ENCODE measurements at places on chromosomes 5 and 9. TPM values are rescaled to one million over a fixed set of nuclear protein-coding genes. Genes with fewer than 3 reads are reported as not detected.

The NIPBL gene
- 68.9 TPM for total RNA-seq

The PCYOX1L gene
- 36.3 TPM for total RNA-seq

- no peak for DNase-seq
These were observed 68.3 kb downstream of the TARS1 start for GRCh38 chr5:33509036-33509435.

The LCNL1 gene
- total RNA-seq, result 0.13 TPM

- DNase-seq, result no peak
These were observed 4.1 kb downstream of the FIBCD1 start for GRCh38 chr9:130934702-130935647.

DNA sequence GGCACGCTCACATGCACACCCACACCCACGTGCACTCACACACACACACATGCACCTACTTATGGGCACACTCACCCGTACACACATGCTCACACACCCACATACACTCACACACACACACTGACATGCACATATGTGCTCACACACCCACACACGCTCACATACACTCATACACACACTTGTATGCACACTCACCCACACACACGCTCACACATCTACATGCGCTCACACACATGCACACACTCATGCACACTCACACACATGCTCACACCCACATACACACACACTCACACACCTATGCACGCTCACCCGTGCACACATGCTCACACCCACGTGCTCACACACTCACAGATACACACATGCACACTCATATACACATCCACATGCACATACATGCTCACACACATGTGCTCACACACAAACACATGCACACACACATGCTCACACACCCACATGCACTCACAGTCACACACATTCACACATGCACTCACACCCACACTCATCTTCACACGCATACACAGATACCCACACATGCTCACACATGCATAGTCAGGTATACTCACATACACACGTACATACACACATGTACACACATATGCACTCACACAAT lies 138.3 kb downstream of the OLFM1 start:
- no peak for DNase-seq

The PCDHA8 gene
- not detected for total RNA-seq

- no peak for DNase-seq
These were observed 25.1 kb downstream of the RNF180 start for GRCh38 chr5:64190562-64191306.

- DNase-seq, result no peak
These were observed 113.4 kb downstream of the ST8SIA4 start for GRCh38 chr5:100789694-100790093.

DNA sequence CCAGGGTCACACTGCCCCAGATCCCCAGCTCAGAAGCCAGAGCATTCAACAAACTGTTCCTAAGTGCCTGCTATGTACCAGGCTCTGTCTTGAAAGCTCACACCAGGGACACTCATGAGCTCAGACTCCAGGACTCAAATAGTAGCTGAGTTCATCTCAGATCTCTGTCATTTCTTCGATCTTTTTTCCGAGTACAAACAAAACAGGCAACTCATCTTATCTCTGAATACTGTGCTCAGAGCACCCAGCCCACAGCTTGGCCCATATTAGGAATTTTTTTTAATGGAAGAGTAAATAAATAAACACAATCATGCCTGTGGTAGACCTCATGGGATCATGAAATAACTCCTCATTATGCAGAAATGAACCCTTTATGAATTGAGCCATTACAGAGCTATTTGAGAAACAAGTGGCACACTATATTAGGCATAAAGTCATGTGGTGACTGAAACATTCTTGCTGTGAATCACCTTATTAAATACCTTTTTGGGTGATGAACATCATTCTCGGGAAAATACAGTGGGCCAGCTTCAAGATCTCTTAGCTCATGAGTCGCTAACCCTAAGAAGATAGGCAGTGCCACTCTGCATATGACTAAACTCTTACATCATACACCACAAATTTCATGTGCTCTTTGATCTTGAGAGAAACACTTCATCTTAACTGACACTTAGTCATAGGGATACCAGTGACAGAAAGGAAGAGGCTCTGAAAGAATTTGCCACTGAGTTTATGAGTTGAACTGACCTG lies 9.9 kb downstream of the SH3RF2 start:
- DNase-seq, result no peak

GRCh38 chr9:131037335-131038255 lies 28.6 kb downstream of the LAMC3 start:
- no peak for DNase-seq

DNA sequence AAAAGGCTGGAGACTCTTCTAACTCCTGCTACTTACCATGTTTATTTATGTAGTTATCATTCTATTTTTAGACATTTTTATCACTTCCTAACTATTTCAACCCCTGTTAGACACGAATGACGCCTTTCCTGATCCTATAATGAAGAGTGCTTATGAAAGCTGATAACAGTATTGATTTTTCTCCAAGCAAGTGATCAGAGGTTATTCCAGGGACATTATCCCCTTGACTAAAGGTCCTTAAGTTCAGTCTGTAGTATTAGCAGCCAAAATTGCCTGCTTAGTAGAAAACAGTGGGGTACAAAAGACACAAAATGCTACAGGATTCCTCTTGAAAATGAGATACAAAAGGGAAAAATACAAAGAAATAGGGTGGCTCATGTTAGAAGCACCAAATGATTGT lies 235.6 kb downstream of the DNAH5 start:
- no peak for DNase-seq

The SPINK5 gene
- not detected for total RNA-seq

DNA sequence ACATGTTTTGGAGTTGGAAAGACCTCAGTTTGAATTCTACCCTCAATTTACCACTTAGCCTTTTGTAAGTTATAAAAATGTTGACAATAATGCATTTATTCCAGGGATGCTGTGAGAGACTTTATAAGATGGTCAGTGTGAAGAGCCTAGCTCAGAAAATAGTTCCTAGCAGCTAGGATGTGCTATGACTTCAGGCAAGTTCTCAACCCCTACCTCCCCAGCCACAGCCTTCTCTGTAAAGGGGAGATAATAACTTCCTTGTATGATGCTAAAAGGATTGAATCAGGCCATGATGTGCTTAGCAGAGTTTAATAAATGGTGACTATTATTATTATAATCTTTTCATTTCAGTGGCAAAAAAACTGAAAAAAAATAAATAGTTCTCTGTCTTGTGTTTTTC lies 77.6 kb downstream of the ALDH1A1 start:
- DNase-seq, result no peak

- no peak for DNase-seq
These were observed 26.2 kb downstream of the TCF7 start for GRCh38 chr5:134140530-134141201.

- DNase-seq, result no peak
These were observed 66.0 kb downstream of the RASGEF1C start for GRCh38 chr5:180142824-180143610.

DNA sequence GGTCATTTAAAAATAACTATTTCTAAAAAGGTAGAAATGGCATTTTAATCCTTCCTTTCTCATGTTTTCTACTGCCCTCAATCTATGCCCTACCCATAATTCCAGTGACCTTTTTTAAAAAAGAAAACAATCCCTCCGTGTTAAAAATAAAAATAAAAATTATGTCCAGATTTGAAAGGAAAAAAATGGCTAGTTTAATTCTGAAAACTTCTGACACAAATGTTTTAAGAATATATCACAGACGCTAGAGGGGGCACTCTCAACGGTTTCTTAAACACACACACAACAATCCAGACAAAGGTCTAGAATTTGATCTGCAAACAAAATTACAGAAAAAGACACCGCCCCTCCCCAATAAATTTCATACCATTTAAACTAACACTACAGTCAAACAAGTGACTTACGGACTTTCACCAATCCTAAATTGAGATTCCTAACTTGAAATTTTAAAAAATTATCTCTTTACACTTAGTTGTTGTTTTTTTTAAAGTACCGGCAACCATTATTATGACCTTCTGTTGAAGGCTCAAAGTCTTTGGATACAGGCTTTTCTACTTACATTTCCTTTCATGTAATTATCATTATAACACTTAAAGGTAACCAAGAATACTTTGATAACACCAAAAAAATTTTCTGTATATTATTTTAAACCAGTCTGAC lies 38.2 kb downstream of the CLINT1 start:
- DNase-seq, result peak; percentile 37

The IL33 gene
- not detected for total RNA-seq

The PCDHB10 gene
- not detected for total RNA-seq

- no peak for DNase-seq
These were observed 46.2 kb upstream of the KIF2A start for GRCh38 chr5:62259699-62260250.

The DIRAS2 gene
- total RNA-seq, result not detected

DNA sequence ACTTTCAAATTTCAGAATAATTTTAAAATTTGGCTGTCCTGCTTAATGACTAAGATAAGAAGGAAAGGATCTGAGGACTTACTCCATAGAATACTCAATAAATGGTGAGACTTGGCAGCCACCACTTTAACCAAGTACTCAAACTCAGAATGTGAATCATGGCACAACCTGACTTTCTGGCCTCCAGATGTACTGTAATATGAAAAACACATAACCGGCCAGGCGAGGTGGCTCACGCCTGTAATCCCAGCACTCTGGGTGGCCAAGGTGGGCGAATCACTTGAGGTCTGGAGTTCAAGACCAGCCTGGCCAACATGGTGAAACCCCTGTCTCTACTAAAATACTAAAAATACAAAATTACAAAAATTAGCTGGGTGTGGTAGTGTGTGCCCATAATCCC lies 10.0 kb upstream of the MARCHF6 start:
- DNase-seq, result no peak

The PLEKHG4B gene
- total RNA-seq, result 0.39 TPM

The NDFIP1 gene
- 53.0 TPM for total RNA-seq

DNA sequence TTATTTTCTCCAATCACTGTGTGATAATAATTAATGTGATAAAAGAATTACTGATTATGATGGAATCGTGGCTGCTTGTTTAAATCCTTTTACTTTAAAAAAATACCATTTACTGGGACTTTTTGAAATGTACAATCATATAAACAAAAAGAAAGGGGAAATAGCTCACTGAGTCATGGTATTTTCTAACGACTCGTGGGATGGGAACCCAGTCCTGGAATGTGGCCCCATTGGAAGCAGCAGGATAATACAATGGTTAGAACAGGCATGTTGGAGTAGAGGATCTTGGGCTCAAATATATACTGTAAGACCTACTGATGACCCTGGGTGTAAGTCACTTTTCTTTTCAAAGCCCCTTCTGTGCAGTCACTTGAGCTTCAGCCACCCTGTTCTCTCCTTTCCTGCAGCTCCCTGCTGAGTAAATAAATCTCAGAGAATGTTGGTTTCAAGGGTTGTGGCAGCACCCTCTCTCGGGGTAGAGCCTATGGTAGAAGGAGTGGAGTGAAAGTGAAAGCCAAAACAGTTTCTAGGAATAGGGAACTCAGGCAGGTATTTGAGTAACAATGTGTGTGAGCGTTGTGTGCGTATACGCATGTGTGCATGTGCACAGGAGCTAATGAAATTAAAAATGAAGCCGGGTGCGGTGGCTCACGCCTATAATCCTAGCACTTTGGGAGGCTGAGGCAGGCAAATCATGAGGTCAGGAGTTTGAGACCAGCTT lies 40.8 kb upstream of the LARP1 start:
- DNase-seq, result peak; percentile 7

- no peak for DNase-seq
These were observed 91.3 kb upstream of the KIF2A start for GRCh38 chr5:62214701-62215100.

GRCh38 chr5:125011419-125011818 lies 265.0 kb upstream of the ZNF608 start:
- DNase-seq, result no peak

- DNase-seq, result no peak
These were observed 2.0 kb downstream of the OR1J1 start for GRCh38 chr9:122475717-122476116.

The NTRK2 gene
- not detected for total RNA-seq

DNA sequence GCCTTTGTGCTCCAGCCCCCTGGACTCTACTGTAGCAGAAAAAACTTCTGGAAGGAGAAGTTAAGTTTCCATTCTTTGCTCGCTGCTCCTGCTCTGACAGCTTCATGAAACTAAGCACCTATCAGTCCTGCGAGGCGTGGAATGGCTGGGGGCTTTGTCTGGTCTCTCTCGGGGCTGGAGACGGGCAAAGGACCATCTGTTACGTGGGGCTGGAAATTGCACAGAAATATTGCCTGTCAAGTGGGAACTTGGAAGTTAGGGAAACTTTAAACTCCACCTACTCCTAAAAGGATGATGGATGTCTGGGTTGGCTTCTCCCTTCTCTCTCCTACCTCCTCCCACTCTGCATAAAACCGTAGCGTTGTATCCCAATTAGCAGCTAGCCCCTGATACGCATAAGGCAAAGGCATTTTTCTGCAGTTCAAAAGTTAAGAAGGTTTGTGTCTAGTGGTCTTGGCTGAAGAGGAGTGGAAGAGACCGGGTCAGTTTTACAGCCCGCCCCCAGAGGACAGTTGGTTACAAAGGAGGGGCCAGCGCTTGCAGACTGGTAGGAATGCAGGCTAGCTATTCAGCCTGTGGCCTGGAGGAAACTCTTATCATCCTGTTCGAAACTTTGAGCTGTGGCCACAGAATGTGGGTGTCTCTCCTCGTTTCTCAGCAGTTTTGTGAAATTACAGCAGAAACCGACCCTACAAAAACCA lies 1.3 kb downstream of the FBXL7 start:
- DNase-seq, result no peak

The LOX gene
- total RNA-seq, result not detected

DNA sequence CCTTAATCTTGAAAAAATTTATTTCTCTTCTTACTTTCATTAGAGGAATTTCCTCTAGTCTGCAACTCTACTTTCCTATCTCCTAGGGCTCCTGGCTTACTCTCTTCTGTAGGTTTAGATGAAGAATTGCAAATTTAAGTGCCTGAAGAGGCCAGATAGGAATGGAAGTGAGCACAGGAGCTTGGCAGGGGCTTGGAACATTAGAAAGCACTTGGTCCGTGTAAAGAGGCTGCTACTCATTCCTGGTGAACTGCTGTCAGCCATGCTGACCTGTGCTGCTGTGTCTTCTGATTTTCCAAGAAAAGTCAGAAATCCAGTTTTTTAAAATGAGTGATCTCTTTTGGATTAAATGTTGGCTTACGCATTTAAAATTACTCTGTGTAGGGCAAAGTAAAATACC lies 210.9 kb upstream of the CLINT1 start:
- no peak for DNase-seq

DNA sequence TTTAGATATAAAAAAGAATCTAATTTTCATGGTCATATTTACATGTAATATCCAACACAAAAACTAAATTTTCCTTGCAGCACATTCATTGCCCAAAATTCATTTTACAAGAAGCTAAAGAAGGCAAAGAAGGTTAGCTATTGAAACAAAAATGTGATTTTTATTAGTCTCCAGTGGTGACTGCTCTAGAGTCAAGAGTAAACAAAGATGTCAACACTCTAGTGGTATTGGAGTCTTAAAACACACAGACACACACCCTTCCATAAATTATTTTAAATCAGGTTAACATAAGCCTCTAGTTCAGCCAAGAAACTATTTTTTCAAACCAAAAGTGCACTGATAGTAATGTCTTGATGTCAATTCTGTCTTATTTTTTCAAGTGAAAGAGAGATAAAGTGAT lies 329.2 kb downstream of the ZNF608 start:
- DNase-seq, result no peak

- no peak for DNase-seq
These were observed 3.0 kb upstream of the PDLIM4 start for GRCh38 chr5:132254321-132254977.

The TXNDC8 gene
- total RNA-seq, result not detected

Measured in naive thymus-derived CD4-positive, alpha-beta T cell (primary cell).